ENCODE measurements at places on chromosomes 2 and 18. TPM values are rescaled to one million over a fixed set of nuclear protein-coding genes. Genes with fewer than 3 reads are reported as not detected.

The COLEC12 gene
- 36.4 TPM for total RNA-seq

The SLC16A14 gene
- 2.0 TPM for total RNA-seq

GRCh38 chr2:111066062-111066593, 54.6 kb upstream of the BCL2L11 start:
- DNase-seq, result no peak

DNA sequence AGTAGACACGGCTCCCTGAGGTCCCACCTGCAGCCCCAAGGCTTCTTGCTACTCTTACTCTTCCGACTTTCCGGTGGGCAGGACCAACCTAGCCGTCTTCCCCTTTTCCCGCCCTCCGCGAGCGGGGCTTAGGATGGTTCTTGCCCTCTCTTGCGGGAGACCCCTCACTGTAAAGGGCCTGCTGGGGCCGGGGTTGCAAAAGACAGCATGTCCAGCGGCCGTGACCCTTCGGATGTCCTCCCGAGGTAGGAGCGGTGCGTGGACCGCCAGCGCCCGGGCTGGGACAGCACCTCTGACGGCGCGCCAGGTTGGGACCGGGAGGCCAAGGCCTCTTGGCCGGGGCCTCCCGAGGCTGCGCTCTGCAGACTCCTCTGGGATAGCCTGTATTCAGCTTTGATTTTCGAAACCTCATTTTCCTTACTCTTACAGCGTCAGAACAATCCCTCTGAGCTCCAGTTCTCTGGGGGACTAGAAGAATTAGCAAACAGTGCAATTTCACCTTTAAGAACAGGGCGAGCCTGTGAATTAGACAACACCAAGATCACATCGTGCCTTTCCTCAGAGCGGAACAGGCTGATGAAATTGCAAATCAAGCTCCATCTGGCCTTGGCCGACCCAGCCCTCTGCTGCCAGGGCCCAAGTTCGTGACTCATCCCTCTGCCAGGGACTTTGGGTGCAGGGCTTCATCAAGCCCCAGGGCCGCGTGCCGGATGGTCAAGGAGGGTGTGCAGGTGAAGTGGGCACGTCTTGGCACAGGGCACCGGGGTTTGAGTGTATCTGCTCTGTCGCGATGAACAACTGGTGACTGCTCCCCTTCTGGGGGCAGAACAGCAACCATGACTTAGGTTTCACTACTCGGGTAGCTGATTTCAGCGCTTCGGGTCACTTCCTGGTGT, 777 bp downstream of the MOCOS start:
- DNase-seq, result peak; percentile 86

DNA sequence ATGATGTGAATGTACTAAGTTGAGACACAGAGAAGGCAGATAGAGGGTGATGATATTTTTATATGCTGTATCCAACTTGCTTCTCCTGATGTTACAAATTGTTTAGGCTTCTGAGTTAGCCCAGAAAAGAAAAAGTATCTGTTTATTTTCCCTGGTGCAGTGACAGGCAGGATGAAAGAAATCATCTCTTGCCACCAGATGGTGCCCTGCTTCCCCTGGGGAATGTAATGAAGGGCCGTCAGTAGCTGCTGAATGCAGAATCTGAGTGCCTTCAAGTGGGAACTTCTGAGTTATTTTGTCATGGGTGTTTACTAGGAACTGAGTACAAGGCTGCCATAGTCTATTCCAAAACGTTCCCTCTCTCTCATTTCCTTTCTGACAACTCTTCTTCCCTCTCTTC, 525.6 kb downstream of the MBD2 start:
- no peak for DNase-seq

DNA sequence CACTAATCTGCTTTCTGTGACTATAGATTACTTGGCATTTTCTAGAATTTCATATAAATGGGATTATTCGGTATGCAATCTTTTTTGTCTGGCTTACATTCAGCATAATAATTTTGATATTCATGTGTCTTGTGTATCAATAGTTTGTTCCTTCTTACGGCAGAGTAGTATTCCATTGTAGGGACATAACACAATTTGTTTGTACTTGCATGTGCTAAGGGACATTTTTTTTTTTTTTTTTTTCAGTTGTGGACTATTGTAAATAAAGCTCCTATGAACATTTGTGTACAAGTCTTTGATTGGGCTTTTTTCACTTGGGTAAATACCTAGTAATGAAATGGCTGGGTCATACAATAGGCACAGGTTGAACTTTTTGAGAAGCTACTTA, 45.1 kb downstream of the ARL5A start:
- no peak for DNase-seq

- no peak for DNase-seq
Measured at GRCh38 chr2:237682856-237683670, 55.7 kb downstream of the LRRFIP1 start.

GRCh38 chr2:30663806-30664205, 143.4 kb downstream of the CAPN13 start:
- DNase-seq, result no peak

Data from esophagus muscularis mucosa (tissue), 4 donors.